Endodermal cell (in vitro differentiated cells): ENCODE measurements at places on chromosomes 3 and 15.

DNA sequence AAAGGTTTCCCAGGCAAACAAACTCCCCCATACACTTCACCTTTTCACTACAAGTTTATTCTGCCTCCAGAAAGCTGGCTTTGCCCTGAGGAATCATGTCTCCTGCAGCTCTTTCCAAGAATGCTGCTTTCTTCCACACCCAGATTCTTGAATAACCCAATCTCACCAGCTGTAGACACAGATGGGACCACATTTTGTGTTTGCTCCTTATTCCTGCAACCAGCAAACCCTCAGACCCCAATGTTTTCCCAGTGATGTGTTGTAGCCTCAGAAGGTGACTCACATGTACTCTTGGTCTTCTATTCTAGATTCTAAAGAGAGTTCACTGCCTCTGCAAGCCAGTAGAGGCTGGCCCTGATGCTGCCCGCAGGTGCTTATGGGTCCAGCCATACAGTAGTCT is 23.6 kb upstream of the TRIM59 start:
- DNase-seq: no peak

GRCh38 chr3:63624941-63625560 is 27.4 kb upstream of the SNTN start:
- DNase-seq: no peak

- DNase-seq: no peak
Measured at GRCh38 chr3:167467848-167468611, 5.8 kb downstream of the SERPINI2 start.

DNA sequence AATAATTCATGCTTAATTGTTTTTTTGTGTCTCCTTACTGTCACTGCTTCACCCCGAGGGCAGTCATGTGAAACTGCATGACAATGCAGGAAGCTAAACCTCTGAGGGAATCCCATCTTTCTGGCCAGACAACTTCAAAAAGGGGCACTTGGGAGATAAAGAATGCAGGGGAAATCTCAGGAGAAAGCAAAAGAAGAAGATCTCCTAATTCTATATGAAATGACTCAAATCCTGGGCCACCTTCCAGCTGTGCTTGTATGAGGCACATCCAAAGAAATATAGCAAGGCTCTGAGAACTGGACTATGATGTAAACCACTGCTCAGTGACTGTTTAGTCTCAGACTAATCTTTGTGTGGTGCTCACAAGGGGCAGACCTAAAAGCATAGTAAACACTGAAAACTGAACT is 22.6 kb upstream of the UMPS start:
- DNase-seq: peak; percentile 58

DNA sequence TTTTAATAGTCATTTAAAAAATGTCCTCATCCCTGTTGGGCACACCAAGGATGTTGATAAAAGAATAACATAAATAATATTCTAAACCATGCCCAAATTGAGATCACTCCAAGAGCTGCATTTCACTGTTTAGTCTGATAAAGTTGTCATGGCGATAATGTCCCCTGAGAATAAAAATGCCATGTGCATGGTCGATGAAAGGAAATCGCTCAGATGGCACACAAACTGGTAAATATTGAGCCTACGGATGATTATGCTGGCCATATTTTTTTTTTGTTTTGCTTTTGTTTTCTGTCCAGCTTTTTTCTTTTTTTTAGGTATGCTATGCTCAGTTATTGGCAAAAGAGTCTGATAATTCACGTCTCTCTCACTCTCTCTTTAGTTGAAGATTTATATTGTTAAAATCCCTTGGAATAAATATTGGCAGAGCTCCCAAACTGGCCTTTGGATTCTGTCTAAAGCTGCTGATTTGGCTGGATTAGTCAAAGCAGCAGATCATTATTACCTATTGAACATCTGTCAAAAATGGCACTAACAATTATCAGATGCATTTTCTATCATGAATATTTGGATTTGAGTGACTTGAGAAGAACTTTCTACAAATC is 643.8 kb downstream of the SQOR start:
- DNase-seq: no peak

DNA sequence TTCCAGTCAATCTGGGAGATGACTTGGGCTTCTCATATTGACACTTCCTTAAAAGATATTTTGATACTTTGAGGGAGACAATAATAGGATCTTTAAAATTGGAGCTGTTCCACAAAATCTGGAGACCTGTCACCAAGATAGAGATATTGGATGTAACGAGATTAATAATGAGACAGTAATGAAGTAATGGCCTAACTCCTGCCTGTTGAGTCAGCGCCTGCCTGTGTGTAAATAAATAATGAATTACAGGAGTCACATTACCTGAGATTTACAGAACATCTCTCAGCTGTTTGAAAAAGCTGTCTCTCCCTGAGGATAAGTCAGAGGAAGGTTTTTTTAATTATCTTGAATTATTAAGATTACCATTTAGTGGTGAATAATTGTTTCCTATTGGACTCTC is 43.8 kb upstream of the MITF start:
- DNase-seq: no peak

DNA sequence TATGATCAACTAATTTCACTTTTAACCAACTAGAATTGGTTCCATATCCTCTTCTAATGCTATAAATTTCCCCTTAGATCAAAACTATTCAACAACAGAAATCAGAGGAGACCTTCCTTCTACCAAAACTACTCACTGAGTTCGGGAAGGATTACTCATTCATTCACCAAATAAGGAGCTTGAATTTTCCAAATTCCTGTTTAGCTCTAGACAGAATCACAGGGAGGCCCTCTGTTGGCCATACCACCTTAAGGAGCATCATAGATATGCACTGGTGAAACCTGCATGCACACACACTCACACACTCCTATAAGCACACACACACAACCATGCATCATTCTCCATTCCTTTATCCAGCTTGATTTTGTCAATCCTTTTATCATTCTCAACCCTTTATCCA is 49.0 kb downstream of the SUCLG2 start:
- DNase-seq: no peak

DNA sequence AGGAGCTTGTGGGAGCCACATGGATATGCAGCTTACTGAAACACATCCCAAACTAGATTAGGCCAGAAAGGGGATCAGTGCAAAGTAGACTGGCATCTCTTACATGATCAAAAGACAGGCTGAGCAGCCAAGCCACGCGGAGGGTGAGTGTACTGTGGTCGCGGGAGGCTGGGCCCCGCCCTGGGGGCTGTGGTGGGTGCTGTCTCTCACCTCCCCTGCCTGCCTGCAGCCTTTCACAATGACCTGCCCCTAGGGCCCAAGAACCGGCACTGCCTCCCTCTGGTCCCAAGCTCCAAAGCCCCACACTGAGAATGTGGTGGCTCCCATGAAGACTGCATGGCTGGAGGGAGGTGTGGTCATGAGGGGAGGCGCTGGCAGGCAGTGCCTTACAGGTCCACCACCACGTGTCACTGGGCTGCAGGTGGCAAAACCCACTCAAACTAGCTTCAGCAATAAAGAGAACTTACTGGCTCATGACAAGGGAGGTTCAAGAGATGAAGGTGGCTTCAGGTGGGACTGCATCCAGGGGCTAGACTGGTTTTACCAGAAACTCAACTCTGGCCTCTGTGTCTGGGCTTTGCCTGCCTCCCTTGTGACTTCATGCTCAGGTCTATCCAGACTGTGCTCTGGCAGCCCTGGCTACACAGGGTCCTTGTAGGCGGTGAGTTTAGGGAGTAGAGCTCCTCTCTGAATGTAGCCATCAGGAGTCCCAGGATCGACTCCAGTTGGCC is 27.4 kb upstream of the PLXND1 start:
- peak; percentile 66 for DNase-seq

GRCh38 chr3:104584682-104585081 is 782.0 kb upstream of the ALCAM start:
- no peak for DNase-seq

GRCh38 chr15:31111091-31111647 is 9.6 kb upstream of the TRPM1 start:
- no peak for DNase-seq

GRCh38 chr15:55226127-55226526 is 29.4 kb upstream of the RSL24D1 start:
- DNase-seq: no peak

DNA sequence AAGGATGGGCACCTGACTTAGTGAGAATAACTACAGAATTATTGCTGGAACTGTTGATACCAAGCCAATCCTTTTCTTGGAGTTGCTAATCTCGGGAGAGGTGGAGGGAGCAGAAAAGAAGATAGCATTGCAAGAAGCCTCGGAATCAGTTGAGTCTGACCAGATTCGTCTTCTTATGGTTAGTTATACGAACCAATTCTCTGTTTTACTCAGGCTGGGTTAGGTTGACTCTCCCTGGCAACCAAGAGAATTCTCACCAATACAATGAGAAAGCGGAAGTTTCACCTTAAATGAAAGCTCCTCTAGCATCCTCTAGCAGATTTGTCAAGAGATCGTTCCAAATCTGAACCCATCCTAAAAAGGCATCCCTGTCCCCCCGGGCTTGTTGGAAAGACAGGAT is 43.5 kb upstream of the UBE2E1 start:
- no peak for DNase-seq

DNA sequence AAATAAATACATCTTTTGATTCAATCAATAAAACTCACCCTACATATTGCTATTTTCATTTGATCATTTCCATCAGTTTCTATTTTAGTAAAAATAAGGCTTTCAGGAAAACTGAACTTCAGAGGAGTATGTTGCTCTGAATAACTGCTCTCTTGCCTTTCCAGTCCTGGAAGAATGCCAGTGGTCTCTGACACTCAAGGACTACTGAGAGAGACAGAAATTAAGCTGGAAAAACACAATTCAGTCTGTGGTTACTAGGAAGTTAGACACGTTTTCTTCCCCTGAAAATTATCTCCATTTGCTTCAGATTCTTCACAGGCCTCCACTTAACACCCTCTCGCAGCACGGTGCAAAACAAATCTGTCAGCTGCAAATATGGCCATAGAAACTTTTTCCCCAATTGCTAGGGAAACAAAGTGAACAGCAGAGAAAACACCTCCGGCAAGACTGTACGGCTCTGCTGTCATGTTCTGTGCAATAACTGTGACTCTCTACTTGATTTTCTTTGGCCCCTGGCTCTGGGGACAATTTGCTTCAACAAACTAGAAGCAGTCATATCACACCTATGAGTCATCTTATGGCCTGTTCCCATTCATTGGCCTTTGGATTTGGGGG is 353.0 kb downstream of the MAGI1 start:
- DNase-seq: no peak

- no peak for DNase-seq
Measured at GRCh38 chr3:52848617-52849016, 13.8 kb upstream of the MUSTN1 start.

GRCh38 chr15:67607959-67608637 is 65.6 kb downstream of the MAP2K5 start:
- no peak for DNase-seq

GRCh38 chr3:121970047-121970446 is 52.0 kb downstream of the ILDR1 start:
- DNase-seq: no peak

DNA sequence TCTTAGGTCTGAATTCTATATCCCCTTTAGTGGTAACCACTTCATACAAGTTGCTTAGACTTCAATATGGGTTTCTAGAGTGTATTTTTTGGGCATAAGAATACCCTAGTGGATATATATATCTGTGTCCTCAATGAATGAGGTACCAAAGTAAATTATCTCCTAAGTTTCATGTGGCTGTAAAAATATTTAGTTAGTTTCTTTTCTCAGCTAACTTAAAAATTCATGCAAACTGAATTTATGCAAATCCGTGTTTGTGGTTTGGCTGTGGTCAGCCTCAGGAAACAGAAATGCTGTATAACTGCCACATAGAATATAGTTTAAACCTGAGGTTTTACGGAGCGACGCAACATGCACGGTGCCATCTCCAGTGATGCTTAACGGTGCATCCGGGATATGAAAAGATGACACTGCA is 80.3 kb downstream of the PEX5L start:
- DNase-seq: no peak

DNA sequence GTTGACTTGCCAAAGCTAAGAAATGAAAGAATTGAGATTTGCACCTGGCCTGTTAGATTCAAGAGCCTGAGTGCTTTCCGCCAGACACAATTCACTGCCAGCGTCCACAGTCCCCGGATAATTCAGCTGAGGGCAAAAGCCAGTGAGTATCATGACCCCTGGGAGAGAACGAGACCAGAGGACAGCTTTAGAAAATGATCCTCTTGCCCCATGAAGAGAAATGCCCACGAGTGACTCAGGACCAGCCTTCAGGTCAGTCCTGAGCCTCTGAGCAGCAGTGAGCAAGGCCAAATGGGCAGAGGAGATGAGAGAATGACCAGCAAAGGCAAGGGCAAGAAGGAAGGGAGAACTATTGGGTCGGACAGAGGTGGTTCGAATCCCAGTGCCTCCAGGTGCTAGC is 273.5 kb downstream of the FAM43A start:
- no peak for DNase-seq

DNA sequence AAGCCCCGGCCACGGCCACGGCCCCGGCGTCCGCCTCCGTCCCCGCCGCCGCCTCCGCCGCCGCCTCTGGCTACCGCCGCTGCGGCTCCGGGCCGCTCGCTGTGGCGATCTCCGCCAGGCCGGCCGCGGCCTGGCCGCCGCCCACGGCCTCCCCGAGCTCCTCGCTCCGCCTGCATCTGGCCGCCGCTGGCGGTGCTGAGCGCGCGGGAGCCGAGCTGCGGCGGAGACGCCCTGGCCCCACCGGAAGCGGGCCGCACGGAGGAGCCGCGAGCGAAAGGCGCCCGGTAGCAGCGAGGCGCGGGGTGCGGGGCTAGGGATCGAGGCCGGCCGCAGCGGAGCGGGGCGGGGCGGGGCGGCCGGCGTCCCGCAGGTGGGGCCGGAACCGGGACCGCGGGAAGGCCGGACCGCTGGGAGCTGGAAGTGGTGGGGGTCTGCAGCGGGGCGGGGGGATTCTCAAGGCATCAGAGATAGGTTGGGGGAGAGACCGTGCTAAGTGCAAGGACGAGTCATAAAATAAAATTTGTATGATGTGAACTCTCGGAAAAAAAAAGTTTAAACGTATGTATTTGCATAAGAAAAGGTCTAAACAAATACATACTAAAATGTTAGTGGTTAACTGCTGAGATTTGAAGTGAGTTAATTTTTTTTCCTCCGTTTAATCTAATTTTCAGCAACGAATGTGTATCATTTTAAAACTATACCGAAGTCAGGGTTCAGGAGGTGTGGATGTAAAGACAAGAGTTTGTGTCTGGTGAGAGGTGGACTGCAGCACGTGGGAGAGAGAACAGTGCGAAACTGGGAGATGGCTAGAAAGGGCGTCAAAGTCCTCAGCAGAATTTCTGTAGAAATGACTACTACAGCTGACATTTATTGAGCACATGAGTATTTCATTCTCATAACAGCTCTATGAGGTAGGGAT is at the start of gene AVEN:
Gene AVEN, minus strand, starts transcription at position 334 of the 919 bp plus-strand sequence. Its CDS starts 158 bp downstream, at position 176.
- peak; percentile 78 for DNase-seq

GRCh38 chr3:99866261-99866761 is 48.6 kb downstream of the CMSS1 start:
- DNase-seq: no peak

DNA sequence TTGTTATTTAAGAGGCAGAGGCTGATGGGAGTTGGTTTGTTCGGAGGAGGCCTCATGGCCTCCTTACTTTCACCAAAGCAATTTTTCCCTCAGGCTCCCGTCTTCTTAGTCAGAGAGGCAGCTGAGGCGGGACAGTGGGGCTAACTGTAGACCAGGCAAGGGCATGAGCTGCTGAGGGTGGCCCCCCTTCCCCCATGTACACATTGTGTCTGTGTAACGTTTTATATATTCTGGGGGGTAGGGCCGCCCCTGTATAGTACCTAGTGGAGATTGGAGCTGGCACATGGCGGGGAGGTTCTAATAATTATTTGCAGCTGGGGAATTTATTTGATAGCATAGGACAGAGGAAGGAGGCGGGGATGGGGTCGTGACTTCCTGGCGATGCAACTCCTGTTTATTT is 35.1 kb downstream of the NGRN start:
- DNase-seq: no peak

- DNase-seq: no peak
Measured at GRCh38 chr3:20057612-20058180, 17.4 kb downstream of the KAT2B start.

- DNase-seq: no peak
Measured at GRCh38 chr3:120903221-120903620, 4.8 kb upstream of the STXBP5L start.
